ENCODE measurements at places on chromosomes 16 and 17. TPM values are rescaled to one million over a fixed set of nuclear protein-coding genes. Genes with fewer than 3 reads are reported as not detected.

USB1 gene
- 35.7 TPM for total RNA-seq

GLTPD2 gene
- 0.39 TPM for total RNA-seq

- H3K4me3 ChIP-seq = peak overlapping the region; percentile 81
- H3K36me3 ChIP-seq = peaks cover 3% of the 10 kb centered on the region
- no peak for DNase-seq
- peak overlapping the region; percentile 86 for H3K27ac ChIP-seq
Observed at GRCh38 chr17:31509805-31510177, 118.3 kb downstream of the RAB11FIP4 start.

- no peaks in the 10 kb centered on the region for H3K27me3 ChIP-seq
- DNase-seq = peak; percentile 35
- no peak overlapping the region for H3K27ac ChIP-seq
- peak overlapping the region; percentile 55 for H3K4me3 ChIP-seq
- no peaks in the 10 kb centered on the region for H3K36me3 ChIP-seq
Observed at GRCh38 chr16:27748868-27749546, 199.1 kb downstream of the KATNIP start.

DNA sequence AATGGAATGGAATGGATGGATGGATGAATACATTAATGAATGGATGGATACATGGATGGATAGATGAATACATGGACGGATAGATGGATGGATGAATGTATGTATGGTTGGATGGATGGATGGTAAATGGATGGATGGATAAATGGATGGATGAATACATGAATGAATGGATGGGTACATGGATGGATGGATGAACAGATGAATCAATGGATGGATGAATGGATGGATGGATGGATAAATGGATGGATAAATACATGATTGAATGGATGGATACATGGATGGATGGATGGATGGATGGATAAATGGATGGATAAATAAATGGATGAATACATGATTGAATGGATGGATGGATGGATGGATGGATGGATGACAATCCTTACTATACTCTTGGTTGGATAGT is 26.0 kb downstream of the TMC5 start:
- no peak for DNase-seq
- no peaks in the 10 kb centered on the region for H3K4me1 ChIP-seq
- H3K4me3 ChIP-seq = no peak overlapping the region
- H3K27me3 ChIP-seq = peaks cover 3% of the 10 kb centered on the region

HSD17B1 gene
- 0.91 TPM for total RNA-seq

DNA sequence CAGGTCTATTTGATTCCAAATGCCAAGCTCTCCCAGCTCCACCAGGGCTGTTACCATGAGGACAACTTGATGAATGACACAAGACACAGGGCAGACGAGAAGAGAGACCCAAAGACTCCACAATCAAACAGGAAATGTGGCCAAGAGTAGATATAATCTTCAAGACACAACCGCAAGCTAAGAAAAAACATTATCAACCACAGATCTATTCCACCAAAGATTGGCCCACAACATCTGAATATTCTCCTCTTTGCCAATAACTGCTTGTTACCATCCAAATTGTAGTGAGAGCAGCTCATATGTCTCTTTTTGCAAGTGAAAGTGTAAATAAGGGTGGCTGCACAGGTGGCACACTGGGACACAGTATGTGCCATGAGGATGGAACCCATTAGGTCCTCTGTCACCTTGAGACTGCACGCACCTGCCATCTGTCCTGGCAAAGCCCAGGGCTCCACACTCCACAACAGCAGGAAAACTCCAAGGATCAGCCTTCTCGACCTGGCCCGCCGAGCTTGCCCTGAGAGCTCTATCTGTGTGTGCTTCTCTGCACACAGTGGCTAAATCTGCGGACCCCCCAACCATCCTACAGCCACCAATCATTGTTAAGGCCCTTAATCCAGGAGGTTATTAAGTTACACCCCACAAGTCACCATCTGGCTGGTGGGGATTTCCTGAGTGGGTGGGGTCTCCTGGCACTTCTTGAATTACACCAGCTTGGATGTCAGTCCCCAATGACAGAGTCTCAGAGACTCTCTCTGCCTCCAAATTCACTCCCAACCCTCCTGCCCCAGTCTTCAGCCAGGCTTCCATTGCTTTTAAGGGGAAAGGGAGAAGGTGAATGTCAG is 50.5 kb downstream of the DYNLRB2 start:
- no peak for DNase-seq
- H3K4me1 ChIP-seq = peaks cover 12% of the 10 kb centered on the region
- H3K36me3 ChIP-seq = no peaks in the 10 kb centered on the region
- peak overlapping the region; percentile 74 for H3K4me3 ChIP-seq

RHBDF2 gene
- 23.8 TPM for total RNA-seq

DNA sequence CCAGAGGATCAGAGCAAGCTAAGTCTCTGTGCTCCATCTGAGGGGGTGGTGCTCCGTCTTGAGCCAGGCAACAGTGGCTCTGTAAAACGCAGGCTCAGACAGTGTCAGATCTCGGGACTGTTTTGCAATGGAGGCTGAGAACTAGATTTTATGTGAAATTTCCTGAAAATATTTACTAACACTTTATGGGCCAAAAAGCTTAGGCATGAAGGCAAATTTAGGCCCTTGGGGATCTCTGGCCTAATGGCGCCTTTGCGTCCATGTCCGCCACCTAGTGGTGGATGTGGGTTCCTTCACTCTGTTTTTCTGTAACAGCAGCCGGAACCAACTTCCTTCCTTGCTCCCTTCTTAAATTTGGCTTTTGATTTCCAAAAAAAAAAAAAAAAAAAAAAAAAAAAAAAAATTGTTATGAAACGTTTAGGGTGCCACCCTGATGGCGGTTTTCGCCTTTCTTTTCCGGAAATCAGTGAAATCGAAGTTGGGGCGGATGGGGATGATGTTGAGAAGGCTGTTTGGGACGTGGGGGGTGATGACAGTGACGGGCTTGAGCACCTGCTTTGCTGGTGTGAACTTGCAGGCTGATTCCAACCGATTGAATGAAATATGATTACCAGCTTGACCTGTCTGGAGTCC is 14.0 kb upstream of the ELAC2 start:
- H3K36me3 ChIP-seq = no peaks in the 10 kb centered on the region
- peak; percentile 38 for DNase-seq
- H3K27me3 ChIP-seq = peaks cover 1% of the 10 kb centered on the region
- H3K27ac ChIP-seq = no peak overlapping the region
- no peaks in the 10 kb centered on the region for H3K4me1 ChIP-seq

- no peak for DNase-seq
- H3K4me3 ChIP-seq = no peak overlapping the region
Observed at GRCh38 chr17:61260071-61260797, 139.4 kb upstream of the TBX2 start.

TBC1D3I gene
- 1.4 TPM for total RNA-seq

KRTAP9-8 gene
- total RNA-seq = not detected

Measured in CD4-positive, CD25-positive, alpha-beta regulatory T cell (primary cell).